ENCODE measurements at places on chromosomes 1 and 21.
A peak's percentile ranks its signal among the peaks of the same experiment; 100 is the strongest.

DNA sequence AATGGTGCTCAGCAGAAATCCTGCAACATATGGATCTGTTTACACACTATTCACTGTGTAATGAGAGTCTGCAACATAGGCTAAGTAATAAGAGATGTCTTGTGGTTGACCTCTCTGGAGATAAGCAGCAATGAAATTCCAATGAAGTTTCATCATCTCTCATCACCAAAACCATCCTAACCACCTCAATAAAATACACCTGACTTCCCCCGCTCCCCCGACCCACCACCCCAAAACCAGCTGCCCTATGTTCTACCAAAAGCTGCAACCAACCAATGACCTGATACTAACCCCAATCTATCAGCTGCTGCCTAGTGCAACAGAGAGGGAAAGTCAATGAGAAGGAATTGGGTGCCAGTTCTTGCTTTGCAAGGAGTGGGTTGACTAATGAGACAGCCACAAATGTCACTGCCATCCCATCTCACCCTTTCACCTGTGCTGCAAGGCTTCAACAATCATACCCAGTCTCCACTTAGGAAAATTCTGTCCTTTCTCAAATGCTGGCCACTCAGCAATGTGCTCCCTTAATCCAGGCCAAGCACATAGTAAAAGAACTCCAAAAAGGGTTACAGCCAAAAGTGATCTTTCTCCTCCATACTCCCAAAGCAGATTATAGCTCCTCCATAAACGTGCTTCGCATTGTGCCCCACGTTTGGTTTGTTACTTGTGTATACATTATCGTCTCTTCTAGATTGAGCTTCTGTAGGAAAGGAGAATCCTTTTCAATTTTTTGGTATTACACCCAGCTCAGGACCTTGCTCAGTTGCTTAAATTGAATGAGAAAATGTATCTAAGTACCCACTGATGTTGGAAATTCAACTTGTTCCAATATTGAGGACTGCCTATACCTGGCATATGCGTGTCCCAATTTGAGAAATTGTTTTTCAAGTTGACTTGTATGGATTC lies 29.0 kb downstream of the MRPL39 start:
- DNase-seq = no peak

DNA sequence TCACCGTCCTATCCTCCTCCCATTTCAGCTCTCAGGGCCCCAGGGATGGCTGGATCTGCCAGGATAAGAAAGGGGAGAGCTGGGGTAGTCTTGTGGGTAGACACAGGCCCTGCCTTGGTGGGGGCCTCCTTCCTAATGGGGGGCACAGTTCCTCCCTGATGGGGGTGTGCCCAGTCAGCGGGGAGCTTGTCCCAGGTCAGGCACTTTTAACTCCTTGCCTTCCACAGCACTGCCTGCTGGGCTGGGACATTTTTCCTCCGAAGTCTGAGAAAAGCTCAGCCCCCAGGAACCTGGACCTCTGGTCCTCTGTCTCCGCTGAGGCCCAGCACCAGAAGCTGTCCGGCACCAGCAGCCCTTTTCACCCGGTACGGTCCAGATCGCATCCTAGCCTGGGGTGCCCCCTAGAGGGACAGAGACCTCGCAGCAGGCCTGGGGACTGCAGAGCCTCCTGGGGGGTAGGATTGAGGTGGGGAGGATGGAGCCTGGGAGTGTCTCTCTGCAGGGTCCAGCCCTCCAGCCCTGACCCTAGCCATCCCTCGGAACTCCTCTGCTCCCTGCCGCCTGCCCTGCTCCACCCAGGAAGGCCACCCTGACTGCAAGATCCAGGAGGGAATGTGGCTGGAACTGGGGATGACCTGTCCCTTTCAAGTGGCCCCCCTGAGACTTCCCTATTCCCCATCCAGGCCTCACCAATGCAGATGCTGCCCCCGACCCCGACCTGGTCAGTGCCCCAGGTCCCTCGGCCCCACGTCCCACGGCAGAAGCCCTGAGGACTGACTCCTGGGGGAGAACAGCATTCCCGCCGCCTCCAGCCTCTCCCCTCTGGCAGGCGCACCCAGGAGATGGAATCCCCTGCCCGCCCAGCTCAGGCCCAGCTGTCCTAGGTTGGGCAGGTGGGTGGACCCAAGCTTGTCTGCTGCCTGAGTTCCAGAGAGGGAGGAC lies 12.0 kb downstream of the MIIP start:
- no peak for DNase-seq

GRCh38 chr1:153573351-153573750 lies 7.7 kb upstream of the S100A2 start:
- DNase-seq = no peak

DNA sequence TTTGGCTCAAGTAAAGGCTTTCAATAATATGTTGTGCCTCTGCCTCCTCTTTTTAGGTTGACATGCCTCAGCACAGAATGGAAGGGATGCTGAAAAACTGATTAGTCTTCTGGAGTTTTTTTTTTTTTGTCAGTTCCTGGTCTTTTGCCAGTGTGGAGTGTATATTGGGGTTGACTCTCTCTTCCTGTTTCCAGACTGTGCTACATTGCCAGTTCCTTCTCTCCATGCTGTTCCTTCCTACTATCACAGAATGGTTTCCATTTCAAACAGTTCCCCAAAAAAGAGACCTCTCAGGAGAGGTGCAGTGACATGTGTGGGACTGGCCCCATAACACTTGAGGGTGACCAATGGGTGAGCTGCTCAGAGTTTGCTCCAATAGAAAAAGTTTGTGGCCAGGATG lies 101.7 kb upstream of the ETV3 start:
- DNase-seq = no peak

DNA sequence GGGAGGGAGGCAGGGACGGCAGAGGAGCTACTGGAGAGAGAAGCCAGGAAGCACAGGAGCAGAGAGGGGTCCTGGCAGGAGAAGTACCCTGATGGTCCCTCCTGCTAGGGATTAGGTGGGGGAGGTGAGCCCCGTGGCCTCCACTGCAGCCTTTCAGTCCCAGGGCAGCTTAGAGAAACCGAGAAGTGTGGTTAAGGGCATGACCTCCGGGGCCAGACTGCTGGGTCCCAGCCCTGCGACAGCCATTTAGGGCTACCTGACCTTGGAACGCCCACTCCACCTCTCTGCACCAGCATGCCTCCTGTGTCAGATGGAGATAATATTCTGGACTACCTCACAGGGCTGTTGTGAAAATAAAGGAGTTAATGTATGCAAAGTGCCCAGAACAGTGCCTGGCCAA lies 47.4 kb downstream of the KCNN3 start:
- DNase-seq = no peak

DNA sequence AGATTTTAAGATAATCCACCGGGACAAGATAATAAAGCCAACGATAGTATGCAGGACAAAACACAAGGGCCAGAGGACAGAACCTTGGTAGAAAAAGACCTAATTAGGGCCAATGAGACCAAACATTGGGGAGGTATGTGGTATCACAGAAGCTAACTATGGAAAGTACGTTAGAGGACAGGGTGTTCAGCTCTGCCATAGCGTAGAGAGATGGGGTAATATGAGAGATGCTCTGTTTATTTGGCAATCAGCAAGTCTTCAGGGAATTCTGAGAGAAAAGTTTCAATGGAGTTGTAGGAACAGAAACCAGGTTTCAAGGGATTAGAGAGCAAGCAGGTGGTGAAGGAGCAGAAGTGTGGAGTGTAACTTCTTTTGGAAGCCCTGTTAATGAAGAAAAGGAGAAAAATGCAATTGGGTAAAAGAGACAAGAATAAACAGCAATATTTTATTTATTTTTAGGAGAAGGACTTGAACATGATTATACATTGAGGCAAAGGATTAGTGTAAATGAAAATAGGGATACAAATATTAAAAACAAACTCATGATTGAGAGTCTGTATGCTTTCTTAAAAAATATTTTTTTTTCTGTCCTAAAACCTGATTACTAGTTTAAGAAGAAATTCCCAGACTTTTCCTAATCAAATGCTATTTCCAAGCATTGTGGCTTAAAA lies 24.0 kb downstream of the EEIG2 start:
- DNase-seq = no peak

GRCh38 chr1:202616355-202616915 lies 93.8 kb downstream of the SYT2 start:
- no peak for DNase-seq

DNA sequence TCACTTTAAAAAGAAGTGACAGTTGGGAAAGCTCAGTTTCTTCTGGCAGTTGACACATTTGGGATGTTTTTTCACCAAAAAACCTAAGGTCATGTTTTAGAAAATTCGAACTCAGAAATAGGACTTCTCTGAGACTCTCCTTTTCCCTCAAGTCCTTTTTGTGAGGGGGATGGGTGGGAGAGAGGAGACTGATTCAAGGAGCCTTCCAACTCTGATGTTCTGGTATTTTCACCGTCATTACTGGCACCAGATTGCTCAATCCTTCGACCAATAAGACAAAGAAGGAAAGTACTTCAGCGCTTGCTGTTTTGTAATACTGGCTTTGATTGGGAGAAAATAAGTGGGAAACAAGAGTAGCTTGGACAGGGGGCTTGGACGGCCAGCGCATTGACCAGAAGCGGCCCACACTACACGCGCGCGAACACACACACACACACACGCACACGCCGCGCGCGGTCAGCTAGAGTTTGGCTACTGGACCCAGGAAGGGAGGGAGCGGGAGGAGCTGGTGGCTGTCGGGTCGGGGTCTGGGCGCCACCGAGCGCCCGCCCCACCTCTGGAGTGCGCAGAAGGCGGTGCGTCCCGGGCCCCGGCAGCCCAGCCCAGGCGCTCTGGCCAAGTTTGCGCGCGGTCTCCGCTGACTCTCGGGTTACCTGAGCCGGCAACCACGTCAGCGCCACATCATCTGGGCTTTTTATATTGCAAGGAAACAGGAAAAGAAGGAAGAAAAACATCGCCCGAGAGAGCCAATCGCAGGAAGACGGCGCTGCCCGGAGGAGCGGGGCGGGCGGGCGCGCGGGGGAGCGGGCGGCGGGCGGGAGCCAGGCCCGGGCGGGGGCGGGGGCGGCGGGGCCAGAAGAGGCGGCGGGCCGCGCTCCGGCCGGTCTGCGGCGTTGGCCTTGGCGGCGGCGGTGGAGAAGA lies at the start of gene KCNK1:
KCNK1 (plus strand) TSS at position 855 of the 921 bp plus-strand sequence; CDS start at position 921, 66 bp downstream.
- DNase-seq = peak; percentile 63

DNA sequence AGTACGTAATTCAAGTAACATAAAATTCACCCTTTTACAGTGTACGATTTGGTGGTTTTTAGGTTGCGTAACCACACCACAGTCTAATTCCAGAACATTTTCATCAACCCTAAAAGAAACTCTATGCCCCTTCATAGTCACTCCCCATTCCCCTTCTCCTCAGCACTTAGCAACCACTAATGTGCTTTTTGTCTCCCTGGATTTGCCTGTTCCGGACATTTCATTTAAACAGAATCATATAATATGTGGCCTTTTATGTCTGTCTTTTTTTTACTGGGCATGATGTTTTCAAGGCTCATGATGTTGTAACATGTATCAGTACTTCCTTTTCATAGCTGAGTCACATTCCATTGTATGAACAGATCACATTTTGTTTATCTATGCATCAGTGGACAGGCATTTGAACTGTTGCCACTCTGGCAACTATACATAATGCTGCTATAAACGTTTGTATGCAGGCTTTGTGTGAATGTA lies 20.8 kb downstream of the OBSCN start:
- no peak for DNase-seq

- DNase-seq = no peak
Measured at GRCh38 chr1:214850432-214851050, 232.0 kb upstream of the KCNK2 start.

DNA sequence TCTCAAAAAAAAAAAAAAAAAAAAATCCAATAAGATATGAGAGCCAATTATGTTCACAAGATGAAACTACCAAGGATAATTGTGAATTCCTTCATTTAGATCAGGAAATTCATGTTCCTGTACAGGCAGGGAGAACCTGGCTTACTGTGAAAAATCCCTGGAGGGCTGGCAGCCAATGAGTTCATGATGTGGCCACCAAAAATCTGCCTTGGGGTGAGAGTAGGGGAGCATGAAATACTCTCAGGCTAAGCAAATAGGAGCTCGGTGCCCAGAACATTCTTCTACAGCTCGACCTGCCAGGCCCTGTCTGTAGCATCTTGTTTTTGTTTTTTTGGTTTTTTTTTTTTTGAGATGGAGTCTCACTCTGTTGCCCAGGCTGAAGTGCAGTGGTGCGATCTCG lies 50.1 kb downstream of the PIK3CD start:
- DNase-seq = no peak

- DNase-seq = no peak
Measured at GRCh38 chr1:179043266-179043665, 17.6 kb downstream of the FAM20B start.

DNA sequence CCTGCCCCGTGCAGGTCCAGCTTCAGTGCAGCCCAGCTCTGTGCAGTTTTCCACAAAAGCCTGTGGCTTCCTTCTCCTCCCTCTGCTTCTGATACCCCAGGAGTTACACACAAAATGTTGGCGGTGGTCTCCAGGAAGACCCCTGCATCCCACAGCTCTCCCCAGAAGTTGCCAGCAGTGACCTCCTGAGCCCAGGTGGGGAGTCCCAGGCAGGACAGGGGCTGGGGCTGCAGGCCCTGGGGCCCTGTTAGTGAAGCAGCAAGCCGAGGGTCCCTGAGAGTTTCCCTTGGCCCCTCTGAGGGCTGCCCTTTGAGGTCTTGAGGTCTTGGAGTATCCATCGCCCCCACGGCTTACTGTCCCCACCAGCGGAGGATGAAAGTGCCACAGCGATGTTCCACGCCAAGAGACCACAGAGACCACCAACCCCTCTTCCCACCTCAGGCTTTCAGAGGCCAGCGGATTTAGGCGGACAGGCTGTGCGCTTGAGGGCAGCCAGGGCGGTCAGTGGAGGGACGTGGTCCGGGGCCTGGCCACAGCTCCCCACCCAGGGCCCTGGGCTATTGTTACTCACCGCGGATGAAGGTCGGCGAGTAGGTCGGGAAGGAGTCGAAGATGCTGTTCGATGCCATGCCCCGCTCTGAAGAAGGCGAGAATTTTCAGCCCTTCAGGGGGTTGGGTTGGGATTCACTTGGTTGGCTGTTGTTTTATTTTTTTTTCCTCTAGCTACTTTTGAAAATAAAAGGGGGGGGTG lies 34.0 kb upstream of the RUNX3 start:
- DNase-seq = no peak

DNA sequence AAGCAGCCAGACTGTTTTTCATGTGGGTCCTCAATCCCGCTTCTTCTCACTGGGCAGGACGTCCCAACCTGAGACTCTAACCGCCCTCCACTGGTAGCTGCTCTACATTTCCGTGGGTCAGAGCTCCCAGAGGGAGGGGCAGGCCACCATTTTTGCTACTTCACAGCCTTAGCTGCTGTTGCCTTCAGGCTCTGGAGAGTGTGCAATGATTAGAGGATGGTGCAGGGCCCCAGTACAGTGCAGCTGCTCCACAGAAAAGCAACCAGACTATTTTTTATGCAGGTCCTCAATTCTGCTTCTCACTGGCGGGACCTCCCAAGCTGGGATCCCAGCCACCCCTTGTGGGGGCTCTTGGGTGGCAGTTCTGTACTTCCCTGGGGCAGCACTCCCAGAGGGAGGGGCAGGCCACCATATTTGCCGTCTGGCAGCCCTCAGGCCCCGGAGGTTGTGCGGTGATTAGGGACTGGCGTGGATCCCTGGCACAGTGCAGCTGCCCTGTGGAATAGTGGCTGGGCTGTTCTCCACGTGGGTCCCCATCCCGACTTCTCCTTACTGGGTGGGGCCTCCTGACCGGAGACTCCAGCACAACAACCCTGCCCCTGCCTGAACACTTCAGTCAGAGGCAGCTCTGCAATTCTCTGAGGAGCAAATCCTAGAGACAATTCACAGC lies 647.6 kb upstream of the PKN2 start:
- no peak for DNase-seq
